ENCODE measurements at places on chromosomes 11 and 22.

GRCh38 chr11:108729227-108729871 is 64.5 kb downstream of the DDX10 start:
- DNase-seq: no peak

GRCh38 chr22:46830841-46831240 is 68.4 kb downstream of the TBC1D22A start:
- no peak for DNase-seq

GRCh38 chr11:46677169-46677568 is 23.2 kb downstream of the ARHGAP1 start:
- no peak for DNase-seq

DNA sequence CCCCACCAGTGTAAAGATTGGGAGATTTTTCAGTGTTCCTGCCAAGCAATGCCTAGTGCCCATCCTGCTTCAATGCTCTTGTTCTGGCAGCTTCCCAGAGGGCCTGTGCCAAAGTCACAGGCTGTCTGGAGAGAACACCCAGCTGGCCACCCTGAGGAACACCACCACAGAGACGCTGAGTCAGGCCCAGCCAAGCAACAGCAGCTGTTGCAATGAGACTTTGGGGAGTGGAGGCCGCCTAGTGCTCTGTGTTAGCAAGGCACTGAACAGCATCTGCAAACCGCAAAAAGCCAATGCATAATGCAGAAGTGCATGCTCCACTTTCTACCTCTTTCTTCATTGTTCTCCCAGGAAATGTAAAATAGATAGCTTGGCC is 168.1 kb downstream of the NXPE2 start:
- DNase-seq: peak; percentile 11

DNA sequence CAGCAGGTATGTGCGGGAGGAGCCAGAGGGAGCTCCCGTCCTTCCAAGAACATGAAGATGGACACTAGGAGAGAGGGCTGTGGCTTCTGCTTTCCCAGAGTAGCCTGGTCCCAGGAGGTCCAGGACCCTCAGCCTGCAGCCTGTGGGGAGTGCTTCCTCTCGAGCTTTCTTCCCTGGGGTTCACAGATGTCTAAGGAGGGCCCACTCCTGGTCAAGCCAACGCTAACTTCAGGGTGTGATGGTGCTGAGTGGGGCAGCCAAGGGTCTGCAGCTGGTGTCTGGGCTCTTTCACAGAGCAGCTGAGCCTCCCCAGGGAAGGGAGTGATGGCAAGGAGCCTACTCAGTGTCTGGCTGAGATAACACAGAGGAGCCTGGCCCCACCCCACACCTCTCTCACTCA is 3.3 kb downstream of the POU2F3 start:
- no peak for DNase-seq

- no peak for DNase-seq
Measured at GRCh38 chr11:6357222-6357621, 33.1 kb upstream of the SMPD1 start.

Measured in NCI-H146 (cell line).